Osteoblast (primary cell): ENCODE measurements at places on chromosomes 6 and 20. TPM values are rescaled to one million over a fixed set of nuclear protein-coding genes. Genes with fewer than 3 reads are reported as not detected.

DUSP15 gene
- total RNA-seq, result 1.2 and 1.4 TPM in 2 replicates

PDRG1 gene
- 2.2 and 2.7 TPM in 2 replicates for total RNA-seq

DNA sequence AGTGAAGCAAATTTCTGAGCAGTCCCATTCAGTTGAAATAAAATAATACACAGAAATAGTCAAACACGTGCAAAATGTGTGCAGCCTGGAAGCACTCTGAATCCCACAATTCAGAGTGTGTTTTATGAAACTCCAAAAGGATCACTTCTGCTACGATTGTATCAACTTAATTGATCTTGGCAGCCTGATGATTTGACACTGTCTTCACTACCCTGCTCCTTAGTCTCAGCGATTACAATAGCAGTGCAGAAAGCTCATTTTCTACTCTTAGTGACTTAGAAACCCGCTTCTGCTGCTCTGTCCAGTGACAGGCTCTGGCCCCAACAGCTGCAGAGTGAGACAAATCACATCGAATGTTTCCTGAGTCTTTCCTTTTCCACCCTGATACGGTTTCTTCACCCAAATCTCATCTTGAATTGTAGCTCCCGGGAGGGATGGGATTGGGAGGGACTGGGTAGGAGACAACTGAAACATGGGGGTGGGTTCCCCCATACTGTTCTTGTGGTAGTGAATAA lies 16.2 kb upstream of the EMILIN3 start:
- H3K4me3 ChIP-seq, result no peak overlapping the region
- H3K27ac ChIP-seq, result no peak overlapping the region
- peaks cover 10% of the 10 kb centered on the region for H3K27me3 ChIP-seq
- DNase-seq, result peak; percentile 36
- no peaks in the 10 kb centered on the region for H3K4me1 ChIP-seq

DNA sequence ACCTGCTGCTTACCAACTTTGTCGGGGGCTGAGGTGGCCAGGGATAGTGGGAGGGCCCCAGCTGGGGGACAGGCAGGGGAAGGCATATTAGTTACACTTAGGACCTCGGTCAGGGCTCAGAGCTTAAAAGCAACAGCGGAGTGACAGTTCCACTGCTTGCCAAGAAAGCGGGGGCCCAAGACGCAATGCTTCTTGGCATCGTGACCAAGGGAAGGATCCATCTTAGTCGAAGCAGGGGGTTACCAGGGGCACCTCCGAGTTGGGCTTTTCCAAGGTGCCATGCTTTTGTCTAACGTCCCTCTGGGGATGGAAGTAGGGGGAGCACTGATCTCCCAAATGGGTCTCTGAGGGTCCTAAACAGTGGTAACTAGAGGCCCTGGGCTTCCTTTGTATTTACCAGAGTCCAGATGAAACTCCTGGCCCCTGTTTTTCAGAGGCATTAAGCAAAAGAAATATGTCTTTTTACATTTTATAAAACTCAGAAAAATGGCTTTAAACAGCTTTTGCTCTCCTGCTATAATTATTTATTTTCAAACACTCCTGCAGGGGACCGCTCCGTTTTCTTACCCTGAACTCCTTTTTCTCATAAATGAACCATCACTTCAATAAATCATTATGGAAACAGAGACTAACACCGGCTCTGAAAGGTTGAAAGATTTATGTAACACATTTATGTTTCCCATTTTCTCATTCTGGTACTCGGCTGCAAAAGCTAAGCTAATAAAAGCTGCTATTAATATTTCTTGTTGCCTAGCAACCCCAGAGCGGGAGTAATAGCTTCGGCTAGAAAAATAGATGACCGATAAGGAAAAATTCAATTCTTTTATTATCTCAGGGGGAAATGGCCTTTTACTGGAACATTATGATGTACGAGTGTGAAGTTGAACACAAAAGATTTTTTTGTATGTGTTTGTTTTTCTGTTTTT lies 100.4 kb downstream of the TOX2 start:
- no peak overlapping the region for H3K4me3 ChIP-seq
- peaks cover 33% of the 10 kb centered on the region for H3K27me3 ChIP-seq
- H3K27ac ChIP-seq, result no peak overlapping the region
- H3K4me1 ChIP-seq, result peaks cover 8% of the 10 kb centered on the region
- no peaks in the 10 kb centered on the region for H3K36me3 ChIP-seq

- DNase-seq, result no peak
- no peak overlapping the region for H3K4me3 ChIP-seq
- no peaks in the 10 kb centered on the region for H3K4me1 ChIP-seq
- no peak overlapping the region for H3K27ac ChIP-seq
Measured at GRCh38 chr6:162032620-162033019, 694.9 kb downstream of the PRKN start.

DNA sequence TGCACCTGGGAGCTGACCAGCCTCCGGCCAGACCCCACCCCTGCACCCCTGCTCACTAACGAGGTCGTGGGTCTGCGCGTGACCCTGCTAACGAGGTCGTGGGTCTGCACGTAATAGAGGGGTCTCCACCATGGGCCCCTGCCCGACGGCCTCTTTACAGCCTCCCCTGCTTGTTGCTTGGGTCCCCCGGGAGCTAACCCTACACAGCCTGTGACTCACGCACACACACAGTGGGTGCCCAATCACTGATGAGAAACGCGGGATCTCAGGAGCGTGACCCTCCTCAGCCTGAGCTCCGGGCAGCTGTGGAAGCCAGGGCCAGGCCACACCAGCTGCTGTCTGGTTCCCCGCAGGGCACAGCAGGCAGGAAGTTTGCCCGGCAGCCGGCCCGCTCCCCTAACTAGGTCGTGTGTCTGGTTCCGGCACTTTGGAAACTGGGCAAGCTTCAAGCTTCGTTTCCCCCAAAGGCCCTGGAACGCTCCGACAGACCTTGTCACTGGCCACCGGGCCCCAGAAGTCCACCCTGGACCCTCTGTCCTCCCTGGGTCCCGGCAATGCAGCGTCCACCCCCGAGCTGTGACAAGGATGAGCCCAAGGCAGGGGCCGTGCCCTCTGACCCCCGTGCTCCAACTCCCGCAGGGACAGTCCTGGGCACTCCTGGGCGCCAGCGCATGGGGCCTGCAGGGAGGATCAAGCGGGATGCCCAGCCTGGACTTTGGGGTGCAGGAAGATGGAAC lies 767 bp downstream of the PTK6 start:
- H3K27ac ChIP-seq, result no peak overlapping the region
- H3K4me1 ChIP-seq, result peaks cover 8% of the 10 kb centered on the region
- peak; percentile 99 for DNase-seq

KHDRBS2 gene
- total RNA-seq, result not detected in 2 replicates

DNA sequence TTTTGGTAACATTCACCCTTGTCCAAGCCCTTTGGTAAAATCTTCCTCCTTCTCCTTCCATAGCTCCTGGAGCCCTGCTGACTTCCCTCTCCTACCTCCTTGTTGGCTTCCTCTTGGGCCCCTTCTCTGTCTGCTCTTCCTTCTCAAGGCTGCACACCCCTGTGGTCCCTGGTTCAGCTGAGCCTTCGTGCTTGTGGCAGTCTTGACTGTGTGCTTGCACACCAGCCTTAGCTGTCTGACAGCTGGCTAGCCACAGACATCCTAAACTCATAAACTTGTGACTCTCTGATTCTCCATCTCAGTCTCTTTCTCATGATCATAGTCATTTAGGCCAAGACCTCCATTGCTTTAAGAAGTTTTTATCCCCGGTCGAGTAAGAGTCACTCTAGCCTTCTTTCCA lies 37.1 kb downstream of the DHX35 start:
- H3K36me3 ChIP-seq, result peaks cover 25% of the 10 kb centered on the region
- no peaks in the 10 kb centered on the region for H3K27me3 ChIP-seq
- H3K4me1 ChIP-seq, result no peaks in the 10 kb centered on the region
- H3K4me3 ChIP-seq, result no peak overlapping the region

DNA sequence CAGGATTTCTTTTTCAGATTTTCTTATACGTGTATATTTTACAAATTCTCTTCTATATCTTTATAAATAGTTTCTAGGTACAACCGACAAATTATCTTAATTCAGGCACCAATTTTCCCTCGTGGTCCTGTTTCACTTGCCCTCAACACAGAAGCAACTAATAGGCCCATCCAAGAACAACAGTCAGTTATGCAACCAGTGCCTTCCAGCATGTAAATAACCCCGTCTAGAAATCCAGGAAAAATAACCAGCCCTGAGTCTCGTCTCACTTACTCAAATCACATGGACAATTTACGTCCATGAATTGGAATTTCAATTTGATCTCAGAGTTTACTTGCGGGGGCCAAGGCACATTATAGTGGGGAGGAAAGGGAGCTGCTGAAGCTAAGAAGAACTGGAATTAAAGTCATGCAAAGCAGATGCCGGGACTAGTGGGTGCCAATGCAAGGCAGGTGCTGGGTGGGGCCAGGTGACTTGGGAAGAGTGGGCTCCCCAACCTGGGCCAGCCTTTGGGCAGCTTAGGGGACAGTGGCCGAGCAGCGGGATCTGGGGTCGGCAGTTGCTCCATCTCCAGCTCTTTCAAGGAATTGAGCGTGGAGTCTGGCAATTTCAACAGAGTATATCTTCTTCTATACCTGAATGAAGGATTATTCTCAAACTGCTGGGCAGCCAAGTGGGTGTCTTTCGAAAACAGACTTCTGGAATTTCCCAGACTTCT lies 121.7 kb downstream of the EDN3 start:
- H3K27me3 ChIP-seq, result no peaks in the 10 kb centered on the region
- H3K4me3 ChIP-seq, result no peak overlapping the region
- no peak overlapping the region for H3K27ac ChIP-seq
- H3K4me1 ChIP-seq, result no peaks in the 10 kb centered on the region
- no peaks in the 10 kb centered on the region for H3K36me3 ChIP-seq

AVP gene
- not detected in 2 replicates for total RNA-seq

DNA sequence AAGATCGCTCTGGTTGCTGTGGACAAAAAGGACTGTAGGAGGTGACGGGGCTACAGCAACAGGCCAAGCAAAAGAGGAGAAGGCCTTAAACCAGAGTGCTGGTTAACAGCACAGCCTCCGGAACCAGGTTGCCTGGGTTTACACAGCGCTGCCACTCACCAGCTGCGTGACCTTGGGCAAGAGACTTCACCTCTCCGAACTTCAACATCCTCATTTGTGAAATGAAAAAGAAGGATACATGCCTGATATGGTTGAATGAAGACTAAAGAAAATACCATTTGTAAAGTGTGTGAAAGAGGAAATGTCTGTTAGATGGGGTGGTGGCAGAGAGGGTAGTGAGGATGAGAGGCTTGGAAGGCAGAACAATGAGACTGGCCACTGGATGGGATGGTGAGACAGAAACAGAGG lies 44.9 kb downstream of the PREX1 start:
- H3K4me1 ChIP-seq, result peaks cover 10% of the 10 kb centered on the region
- H3K27ac ChIP-seq, result no peak overlapping the region
- no peak overlapping the region for H3K4me3 ChIP-seq
